ENCODE measurements at places on chromosomes 6 and 20. TPM values are rescaled to one million over a fixed set of nuclear protein-coding genes. Genes with fewer than 3 reads are reported as not detected.

- no peak for DNase-seq
Observed at GRCh38 chr20:57470212-57470522, 54.8 kb downstream of the CTCFL start.

DNA sequence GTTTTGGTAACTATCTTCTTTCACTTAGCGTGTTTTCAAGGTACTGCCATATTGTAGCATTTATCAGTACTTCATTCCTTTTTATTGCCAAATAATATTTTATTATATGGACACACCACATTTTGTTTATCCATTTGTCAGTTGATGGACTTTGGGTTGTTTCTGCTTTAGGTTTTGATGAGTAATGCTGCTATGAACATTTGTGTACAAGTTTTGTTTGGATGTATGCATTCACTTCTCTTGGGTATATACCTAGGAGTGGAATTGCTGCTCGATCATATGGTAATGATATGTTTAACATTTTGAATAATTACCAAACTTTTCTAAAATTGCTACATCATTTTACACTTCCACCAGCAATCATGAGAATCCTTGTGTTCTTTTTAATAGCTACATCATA lies 6.4 kb upstream of the SLC22A7 start:
- no peak for DNase-seq

DNA sequence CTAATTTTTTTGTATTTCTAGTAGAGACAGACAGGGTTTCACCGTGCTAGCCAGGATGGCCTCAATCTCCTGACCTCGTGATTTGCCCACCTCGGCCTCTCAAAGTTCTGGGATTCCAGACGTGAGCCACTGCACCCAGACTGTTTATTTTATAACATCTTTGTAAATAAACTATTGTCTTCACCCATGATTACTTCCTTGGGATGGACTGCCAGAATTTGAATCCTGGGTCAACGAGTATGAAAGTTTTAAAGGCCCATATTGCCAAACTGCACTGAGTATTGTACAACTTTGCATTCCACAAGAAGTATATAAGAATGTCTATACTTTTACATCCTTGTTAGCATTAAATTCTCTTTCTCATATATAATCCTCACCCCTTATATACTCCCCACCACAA lies 38.6 kb downstream of the ZHX3 start:
- no peak for DNase-seq

DNA sequence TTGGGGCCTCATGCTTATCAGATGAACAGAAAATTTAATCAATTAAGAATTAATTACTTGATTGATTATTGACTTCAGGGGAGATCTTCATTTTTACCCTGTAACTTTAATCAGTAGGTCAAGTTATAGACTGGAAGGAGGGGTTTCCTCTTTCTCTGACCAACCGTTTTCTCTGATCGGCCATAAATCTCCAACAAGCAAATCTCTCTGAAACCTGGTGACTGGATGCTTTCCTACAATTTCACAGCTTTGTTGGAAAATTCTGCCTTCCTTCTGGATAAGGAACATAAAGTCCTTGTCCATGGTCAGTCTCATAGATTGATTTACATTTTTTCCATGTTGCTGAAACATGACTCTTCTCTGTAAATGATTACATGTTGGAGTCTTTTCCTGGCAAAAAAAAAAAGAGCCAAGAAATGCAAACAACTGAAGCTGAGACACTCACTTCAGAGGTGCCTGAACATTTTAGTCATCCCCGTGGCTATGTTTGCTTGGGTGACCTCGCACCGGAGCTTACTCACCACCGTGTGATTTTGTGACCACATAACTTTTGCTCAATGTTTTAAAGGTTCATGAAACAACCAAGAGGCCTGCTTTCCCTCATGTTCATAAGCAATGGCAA lies 31.0 kb downstream of the IRF4 start:
- peak; percentile 69 for DNase-seq

GRCh38 chr6:140554421-140554820 lies 1180.0 kb upstream of the CITED2 start:
- no peak for DNase-seq

Gene DEFB116
- total RNA-seq, result not detected
